RWPE1 (cell line): ENCODE measurements at places on chromosomes 3 and 15.
A peak's percentile ranks its signal among the peaks of the same experiment; 100 is the strongest.

GRCh38 chr15:48675436-48675835 is 29.9 kb upstream of the FBN1 start:
- DNase-seq, result no peak

DNA sequence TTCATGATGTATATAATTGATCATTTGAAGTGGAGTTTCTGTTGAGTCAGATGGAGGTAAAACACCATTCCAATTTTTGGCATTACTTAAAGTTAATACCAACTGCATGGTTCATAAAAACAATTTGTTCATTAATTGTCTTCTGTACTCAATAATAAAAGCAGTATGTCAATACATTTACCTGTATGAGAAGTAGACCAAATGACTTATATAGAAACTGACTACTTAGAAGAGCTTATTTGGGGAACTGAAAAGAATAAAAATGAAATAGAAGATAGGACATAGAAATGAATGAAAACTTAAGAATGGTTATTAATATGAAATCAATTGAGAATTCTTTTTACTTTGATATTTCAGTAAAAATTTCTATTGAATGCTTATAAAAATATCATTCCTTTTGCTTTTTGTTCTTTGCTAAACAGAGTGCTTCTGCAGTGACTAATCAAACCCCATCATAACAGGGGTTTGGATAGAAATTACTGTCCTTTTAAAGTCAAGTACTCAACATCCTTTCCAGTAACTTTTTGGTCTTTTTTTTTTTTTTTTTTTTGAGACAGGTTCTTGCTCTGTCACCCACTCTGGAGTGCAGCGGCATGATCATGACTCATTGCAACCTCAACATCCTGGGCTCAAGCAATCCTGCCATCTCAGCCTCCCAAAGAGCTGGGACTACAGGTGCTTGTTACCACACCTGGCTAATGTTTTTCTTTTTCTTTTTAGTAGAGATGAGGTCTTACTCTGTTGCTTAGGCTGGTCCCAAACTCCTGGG is 6.5 kb upstream of the CRYBG3 start:
- DNase-seq, result no peak

GRCh38 chr3:12316253-12316652 is 27.4 kb downstream of the PPARG start:
- no peak for DNase-seq

GRCh38 chr15:35626571-35627318 is 80.8 kb upstream of the DPH6 start:
- DNase-seq, result no peak

- peak; percentile 91 for DNase-seq
Measured at GRCh38 chr15:66955871-66956585, 109.4 kb upstream of the SMAD3 start.

GRCh38 chr3:133525435-133525834 is 48.1 kb upstream of the CDV3 start:
- no peak for DNase-seq

GRCh38 chr15:94367726-94368535 is 136.6 kb downstream of the MCTP2 start:
- no peak for DNase-seq

- DNase-seq, result no peak
Measured at GRCh38 chr15:81060907-81061306, 60.2 kb downstream of the TLNRD1 start.

GRCh38 chr3:99842826-99843589 is 25.3 kb downstream of the CMSS1 start:
- peak; percentile 48 for DNase-seq

DNA sequence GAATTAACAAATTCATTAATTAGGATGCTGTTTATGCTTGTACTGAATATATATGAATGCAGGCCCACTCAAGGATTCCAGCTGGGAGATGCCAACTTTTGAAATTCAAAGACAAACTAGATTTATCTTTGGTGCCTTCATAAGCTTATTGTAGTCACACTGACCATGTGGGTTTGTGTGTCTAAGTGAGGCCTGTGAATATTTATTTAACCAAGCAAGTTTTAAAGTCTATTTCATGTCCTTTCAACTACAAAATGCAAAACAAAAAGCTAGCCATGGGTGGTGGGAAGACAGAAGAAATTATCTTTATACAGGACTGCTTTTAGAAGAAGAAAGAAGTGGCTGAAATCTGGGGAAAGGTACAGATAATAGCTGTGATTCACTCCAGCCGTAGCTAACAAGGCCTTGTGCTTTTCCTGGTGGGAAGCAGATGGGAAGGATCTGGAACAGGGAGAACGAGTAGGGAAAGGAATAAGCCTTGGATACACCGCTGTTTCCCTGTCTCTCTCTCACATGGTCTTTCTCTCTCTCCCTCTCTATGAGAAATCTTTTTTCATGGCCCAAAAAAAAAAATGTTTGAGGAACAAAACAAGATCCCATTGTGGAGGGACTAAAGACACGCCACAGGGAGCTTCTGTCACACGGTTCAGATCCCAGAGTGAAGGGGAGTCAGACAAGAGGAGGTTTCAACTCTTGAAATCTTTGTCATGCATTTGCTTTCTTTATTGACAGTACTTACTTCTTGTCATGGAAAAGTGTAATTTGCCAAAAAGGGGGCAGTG is 225.5 kb downstream of the RORA start:
- DNase-seq, result no peak

DNA sequence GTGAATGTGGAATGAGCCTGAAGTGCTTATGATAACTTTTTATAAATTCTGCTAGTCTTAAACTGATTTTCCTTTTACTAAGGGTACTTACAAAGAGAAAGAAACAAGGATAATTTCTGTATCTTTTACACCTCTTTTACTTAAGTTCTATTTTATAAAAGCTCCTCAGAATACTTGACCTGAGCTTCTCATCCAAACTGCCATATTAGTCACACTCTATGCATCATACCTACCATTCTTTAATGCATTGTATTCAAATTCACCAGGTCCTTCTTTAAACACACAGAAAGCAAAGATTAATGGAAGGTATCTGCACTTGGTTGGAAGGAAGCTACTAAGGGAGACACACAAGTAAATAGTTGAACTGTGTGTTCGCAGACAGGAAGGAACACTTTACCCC is 1.6 kb upstream of the TOPAZ1 start:
- no peak for DNase-seq

DNA sequence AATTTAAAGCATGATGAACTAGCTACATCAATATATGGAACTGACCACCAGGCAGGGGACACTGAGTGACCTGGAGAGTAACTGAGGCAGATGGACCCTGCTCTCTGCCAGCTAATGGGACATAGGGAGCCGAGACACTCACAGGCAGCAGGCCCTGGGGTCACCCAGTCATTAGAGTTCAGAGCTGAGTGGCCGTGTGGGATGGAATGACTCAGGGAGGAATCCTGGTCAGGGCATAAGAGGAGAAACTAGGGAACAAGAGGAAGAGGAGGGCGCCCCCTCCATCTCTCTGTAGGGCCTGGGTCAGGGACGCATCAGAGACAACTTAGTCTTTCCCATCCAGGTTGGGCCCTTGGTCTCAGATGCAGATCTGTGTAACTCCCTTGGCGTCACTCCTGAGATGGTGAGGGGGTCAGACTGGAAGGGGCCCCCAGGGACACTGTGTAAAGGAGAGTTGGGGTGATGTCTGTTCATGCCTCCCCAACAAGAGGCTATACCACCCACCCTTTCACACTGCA is 39.8 kb downstream of the CCDC12 start:
- DNase-seq, result no peak

DNA sequence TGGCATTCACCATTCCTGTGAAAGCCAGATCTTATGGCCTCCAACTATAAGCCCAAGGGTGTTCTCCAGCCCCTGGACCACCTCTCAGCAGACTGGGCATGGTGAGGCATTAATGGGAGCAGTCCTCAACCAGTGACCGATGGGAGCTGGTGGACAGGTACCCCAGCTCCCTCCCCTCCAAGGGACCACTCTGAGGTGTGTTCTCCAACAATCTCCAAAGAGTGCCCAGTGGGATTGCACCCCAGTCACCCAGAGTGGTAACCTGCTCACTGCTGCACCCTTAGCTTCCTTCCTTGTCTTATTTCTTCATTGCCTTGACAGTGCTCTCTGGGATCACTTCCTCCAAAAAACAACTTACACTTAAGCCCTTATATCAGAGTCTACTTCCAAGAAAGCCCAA is 8.2 kb upstream of the ITGA11 start:
- DNase-seq, result no peak

GRCh38 chr15:82649226-82649999 is 2.2 kb upstream of the CPEB1 start:
- DNase-seq, result no peak

- DNase-seq, result no peak
Measured at GRCh38 chr15:56977232-56977631, 58.8 kb downstream of the TCF12 start.

GRCh38 chr3:130299531-130299930 is 45.9 kb upstream of the COL6A5 start:
- no peak for DNase-seq

DNA sequence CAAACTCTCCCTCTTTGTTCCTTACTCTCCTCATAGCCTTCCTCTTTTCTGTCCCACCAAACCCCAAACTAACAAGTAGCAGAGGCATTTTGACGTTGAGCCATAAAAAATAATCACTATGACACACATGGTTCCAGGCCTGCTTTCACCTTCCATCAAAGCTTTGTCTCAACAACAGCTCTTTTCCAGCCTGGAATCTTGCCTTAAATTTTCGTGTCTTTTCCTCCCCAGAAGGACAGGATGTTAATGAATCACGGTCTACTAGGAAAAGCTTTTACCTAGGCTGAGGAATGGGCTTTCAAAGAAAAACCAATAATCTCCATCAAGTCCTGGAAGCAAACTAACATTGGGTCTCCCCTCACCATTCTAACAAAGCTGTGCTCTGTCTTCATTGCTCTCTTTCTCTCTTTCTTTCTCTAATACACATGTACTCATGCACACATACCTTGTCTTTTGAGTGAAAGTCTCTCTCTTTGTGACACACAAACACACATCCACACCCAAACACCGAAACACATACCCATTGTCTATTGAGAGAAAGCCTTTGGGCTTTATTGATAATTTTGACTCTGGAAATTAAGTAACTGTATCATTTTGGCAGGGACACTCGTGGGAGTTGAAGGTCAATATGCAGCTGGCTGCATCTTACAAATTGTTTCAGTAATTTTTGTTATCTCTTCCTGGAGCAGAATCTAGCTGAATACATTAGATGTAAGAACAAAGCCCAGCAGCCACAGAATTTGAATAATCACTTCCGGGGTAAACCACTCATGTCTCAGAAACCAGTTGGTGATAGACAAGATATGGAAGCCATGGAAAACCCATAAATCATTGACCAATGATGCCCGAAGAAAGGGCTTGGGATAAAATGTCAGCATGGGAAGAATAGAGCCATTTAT is 107.4 kb upstream of the SLC4A7 start:
- DNase-seq, result no peak

DNA sequence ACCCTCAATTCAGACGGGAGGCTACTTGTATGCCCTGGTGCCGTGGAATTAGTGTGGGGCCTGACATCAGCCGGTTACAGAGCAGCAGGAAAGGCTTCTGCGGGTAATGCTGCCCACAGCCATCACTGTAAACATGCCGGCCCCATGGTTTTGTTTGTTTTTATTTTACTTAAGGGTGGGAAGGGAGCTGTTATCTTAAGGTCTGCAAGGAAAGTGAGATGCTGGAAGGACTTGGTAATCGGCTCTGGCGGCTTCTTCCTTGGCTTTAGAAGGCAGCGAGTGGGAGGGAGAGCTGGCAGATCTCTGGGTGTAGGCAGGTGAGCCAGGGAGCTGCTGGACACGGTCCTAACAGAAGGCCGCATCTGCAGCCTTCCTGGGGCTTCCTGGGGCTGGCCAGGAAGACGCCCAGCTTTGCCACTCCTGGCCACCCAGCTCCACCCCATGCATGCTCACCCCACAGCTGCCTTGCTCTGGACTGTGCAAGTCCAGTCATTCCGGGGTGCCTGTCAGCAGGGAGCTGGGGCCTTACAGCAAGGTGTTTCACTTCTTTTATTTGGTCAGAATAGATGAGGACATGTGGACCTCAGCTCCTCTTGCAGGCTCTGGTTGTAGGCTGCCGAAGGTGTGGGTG is 54.1 kb upstream of the FURIN start:
- DNase-seq, result no peak

DNA sequence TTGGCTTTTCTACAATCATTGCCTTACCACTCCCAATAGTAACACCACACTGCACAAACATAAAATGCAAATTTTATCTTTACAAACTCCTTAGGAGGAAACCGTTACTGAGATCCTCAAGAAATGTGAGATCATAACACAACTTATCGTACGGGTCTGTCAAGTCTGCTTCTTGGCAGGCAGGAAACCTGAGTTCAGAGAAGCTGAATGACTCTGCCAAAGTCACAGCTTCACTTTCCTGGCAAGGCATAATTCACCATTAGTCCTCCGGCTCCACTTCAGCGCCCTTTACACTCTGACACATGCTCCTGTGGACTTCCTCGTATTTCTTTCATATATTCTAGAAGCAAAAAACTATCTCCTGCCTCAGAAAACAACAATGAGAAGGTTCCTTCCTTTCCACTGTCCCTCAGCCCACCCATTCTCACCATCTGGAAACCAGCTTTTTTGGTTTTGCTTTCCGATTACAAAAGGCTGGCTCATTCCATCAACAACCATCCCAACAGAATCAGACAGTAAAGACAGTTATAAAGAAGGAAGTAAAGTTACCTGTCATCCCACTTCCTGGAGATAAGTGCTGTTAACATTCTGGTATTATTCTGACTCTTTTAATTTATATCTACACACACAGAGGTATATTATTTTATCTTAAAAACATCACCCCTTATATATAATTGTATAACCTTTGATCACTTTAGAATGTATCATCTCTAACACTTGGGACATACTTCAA is 223.4 kb downstream of the STT3B start:
- no peak for DNase-seq

- peak; percentile 23 for DNase-seq
Measured at GRCh38 chr3:183298701-183299153, 45.7 kb downstream of the B3GNT5 start.

DNA sequence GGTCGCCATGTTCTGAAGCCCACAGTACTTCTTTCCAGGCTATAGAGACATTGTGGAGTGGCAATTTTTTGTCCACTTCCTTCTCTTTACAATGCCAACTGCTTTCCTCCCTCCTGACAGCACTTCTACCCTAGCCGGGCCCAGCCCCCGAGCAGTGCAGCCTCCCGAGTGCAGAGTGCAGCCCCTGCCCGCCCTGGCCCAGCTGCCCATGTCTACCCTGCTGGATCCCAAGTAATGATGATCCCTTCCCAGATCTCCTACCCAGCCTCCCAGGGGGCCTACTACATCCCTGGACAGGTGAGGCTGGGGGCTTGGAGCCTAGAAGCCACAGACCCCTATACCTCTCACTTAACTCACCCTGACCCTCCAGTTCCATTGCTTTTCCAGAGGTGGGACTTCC is 2.8 kb downstream of the EIF4G1 start:
- no peak for DNase-seq

GRCh38 chr3:56980798-56981390 is 79.6 kb upstream of the SPATA12 start:
- DNase-seq, result peak; percentile 79
